ENCODE measurements at places on chromosomes 3 and 15. TPM values are rescaled to one million over a fixed set of nuclear protein-coding genes. Genes with fewer than 3 reads are reported as not detected.
A peak's percentile ranks its signal among the peaks of the same experiment; 100 is the strongest.

GRCh38 chr3:143770391-143770790, 77.9 kb downstream of the SLC9A9 start:
- H3K4me1 ChIP-seq = peaks cover 4% of the 10 kb centered on the region
- no peak for DNase-seq
- no peak overlapping the region for H3K4me3 ChIP-seq
- H3K36me3 ChIP-seq = no peaks in the 10 kb centered on the region
- H3K27me3 ChIP-seq = no peaks in the 10 kb centered on the region

GRCh38 chr3:10962481-10963036, 30.0 kb upstream of the SLC6A1 start:
- no peak for DNase-seq
- H3K27ac ChIP-seq = no peak overlapping the region
- H3K4me1 ChIP-seq = no peaks in the 10 kb centered on the region
- H3K4me3 ChIP-seq = no peak overlapping the region
- peaks cover 12% of the 10 kb centered on the region for H3K27me3 ChIP-seq
- H3K36me3 ChIP-seq = no peaks in the 10 kb centered on the region

- H3K27me3 ChIP-seq = no peaks in the 10 kb centered on the region
- H3K27ac ChIP-seq = no peak overlapping the region
- no peak overlapping the region for H3K4me3 ChIP-seq
- no peaks in the 10 kb centered on the region for H3K4me1 ChIP-seq
Observed at GRCh38 chr3:159711560-159712333, 276.9 kb upstream of the IL12A start.

GRCh38 chr3:110774496-110775265, 296.9 kb upstream of the NECTIN3 start:
- no peaks in the 10 kb centered on the region for H3K36me3 ChIP-seq
- H3K27ac ChIP-seq = no peak overlapping the region
- no peak for DNase-seq
- H3K27me3 ChIP-seq = no peaks in the 10 kb centered on the region
- H3K4me3 ChIP-seq = no peak overlapping the region

- no peaks in the 10 kb centered on the region for H3K36me3 ChIP-seq
- DNase-seq = peak; percentile 79
- H3K4me3 ChIP-seq = no peak overlapping the region
- no peaks in the 10 kb centered on the region for H3K27me3 ChIP-seq
Observed at GRCh38 chr3:144028798-144029411, 57.3 kb downstream of the DIPK2A start.

DNA sequence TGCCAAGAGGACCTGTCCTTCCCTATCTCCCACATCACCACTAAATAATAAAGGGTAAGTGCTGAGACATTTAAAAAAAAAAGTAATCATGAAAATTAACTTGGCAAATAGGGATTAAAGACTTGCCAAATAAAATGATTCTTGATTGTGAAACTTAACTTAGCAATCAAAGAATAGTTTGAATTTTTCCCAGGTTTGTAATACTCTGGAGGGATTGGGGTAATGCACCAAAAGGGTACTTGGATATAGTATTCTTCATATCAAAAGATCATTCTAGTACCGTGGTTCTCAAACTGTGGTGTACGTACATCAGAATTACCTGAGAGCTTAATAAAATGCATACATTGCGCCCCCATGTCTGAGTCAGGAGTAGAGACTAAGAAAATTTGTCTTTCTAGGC, 28.5 kb downstream of the CALML4 start:
- H3K36me3 ChIP-seq = peaks cover 51% of the 10 kb centered on the region
- no peak overlapping the region for H3K4me3 ChIP-seq
- DNase-seq = no peak
- H3K4me1 ChIP-seq = no peaks in the 10 kb centered on the region
- no peaks in the 10 kb centered on the region for H3K27me3 ChIP-seq

Gene DPPA2
- polyA plus RNA-seq = 0.12 TPM

DNA sequence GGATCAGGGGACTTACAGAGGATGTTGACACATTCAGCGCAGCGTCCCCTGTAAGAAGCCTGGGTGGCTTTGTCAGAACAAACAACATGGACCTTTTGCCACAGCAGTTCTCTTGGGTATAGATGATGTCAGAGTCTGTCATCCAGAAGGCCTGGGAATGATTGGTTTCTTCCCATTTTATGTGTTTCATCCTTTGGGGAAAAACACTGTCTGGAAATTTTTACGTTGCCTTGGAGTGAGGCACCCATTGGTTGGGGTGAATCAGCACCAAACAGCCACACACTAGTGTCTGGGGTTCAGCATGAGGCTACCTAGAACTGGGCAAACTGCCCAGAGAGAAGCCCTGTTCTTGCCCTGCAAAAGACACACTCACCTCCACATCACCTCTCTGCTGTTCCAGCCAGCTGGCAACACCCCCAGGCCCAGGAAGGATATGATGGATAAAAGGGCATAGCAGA, 123.0 kb downstream of the FAM43A start:
- H3K4me1 ChIP-seq = peaks cover 12% of the 10 kb centered on the region
- H3K27ac ChIP-seq = no peak overlapping the region
- no peak overlapping the region for H3K4me3 ChIP-seq
- H3K36me3 ChIP-seq = no peaks in the 10 kb centered on the region
- H3K27me3 ChIP-seq = no peaks in the 10 kb centered on the region

- no peaks in the 10 kb centered on the region for H3K27me3 ChIP-seq
- H3K4me3 ChIP-seq = peak overlapping the region; percentile 63
- no peak for DNase-seq
- no peaks in the 10 kb centered on the region for H3K36me3 ChIP-seq
- no peaks in the 10 kb centered on the region for H3K4me1 ChIP-seq
Observed at GRCh38 chr3:13480340-13481318, 523 bp downstream of the HDAC11 start.

Gene CFAP91
- 0.48 TPM for polyA plus RNA-seq

DNA sequence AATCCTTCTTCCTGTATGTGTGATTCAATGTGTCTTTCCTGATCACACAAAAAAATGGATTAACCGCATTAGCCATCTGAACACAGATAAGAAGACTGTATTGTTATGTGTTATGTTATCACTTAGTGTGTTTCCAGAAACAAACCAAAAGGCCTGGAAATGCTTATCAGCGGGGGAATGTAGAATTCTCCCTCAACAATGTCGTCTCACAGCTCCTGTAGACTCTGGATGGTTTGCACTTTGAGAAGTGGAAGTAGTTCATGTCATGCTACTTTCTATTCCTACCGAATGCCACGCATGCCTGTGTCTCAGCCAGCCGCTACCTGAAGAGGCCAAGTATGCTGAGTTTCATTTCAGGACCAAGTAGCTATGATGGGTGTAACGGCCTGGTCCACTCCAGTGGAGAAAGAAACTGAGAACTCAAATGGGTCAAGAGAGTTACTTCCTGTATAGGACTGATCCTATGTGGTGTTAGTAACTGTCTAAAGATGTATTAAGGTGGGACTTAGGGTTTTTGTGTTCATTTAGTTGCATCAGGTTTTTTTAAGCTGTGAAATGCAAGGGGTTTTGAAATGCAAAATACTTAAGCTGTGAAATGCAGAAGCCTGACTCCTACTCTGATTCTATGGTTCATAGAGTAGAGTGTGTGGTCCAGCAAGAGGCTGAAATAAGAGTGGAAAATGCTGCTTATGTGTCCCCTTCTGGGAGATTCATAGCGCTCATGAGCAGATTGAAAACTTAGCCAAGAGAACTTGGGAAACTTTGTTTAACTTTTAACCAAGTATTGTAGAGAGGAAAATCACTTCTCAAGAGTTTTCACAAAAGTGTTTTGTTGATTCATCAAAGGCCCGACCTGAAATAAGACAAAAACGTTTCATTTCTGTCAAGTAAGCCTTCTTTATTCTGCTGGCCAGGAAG, 118.5 kb upstream of the LMOD3 start:
- H3K4me1 ChIP-seq = no peaks in the 10 kb centered on the region
- H3K4me3 ChIP-seq = no peak overlapping the region
- no peaks in the 10 kb centered on the region for H3K27me3 ChIP-seq
- no peak overlapping the region for H3K27ac ChIP-seq

GRCh38 chr3:111762537-111762936, 96.5 kb upstream of the PHLDB2 start:
- no peak for DNase-seq
- H3K4me1 ChIP-seq = no peaks in the 10 kb centered on the region
- H3K27me3 ChIP-seq = no peaks in the 10 kb centered on the region
- H3K27ac ChIP-seq = no peak overlapping the region

GRCh38 chr3:148727231-148727630, 29.5 kb downstream of the AGTR1 start:
- H3K4me3 ChIP-seq = no peak overlapping the region
- H3K27me3 ChIP-seq = no peaks in the 10 kb centered on the region
- no peak overlapping the region for H3K27ac ChIP-seq

Gene TGM5
- not detected for polyA plus RNA-seq

- H3K27ac ChIP-seq = peak overlapping the region; percentile 88
- peak overlapping the region; percentile 100 for H3K4me3 ChIP-seq
- H3K36me3 ChIP-seq = peaks cover 13% of the 10 kb centered on the region
- no peaks in the 10 kb centered on the region for H3K27me3 ChIP-seq
- DNase-seq = peak; percentile 72
Observed at GRCh38 chr3:196431181-196432136, 768 bp downstream of the UBXN7 start.

DNA sequence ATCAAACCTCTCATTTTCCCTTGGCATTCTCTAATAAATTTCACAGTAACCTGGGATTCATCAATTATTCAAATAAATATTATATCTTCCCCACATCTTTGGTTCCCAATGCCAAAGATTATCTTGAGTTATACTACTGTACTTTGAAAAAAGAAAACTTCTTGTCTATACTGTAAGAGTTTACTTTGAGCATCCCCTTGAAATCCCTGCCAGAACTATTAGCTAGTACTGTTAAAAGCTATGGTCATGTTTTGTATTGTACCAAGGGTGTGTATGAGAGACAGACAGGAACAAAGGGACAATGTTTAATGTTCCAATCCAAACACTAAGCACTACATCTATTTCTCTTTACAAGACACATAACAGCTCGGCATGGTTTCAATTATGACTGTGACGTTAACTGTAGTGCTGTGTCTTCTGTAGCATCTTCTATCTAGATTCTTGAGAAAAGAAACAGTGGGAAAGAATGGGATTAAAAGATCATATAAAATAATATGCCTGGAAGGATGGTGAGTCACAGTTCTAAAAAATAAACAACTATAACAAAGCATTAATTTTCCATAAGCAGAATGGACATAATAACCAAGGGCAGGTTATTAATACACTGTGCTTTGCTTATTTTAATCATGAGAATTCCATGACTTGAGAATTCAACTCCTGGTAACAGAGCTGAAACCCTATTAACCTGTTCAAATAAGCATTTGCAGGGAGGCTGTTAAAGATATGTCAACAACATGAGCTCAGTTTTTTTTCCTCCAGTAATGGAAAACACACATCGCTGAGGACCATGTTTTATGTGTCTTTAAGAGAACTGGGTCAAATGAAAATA, 71.1 kb downstream of the ALDH1A2 start:
- no peaks in the 10 kb centered on the region for H3K36me3 ChIP-seq
- H3K4me3 ChIP-seq = no peak overlapping the region
- H3K4me1 ChIP-seq = no peaks in the 10 kb centered on the region
- no peak for DNase-seq

GRCh38 chr3:145952536-145952935, 208.4 kb downstream of the PLOD2 start:
- no peak overlapping the region for H3K27ac ChIP-seq
- H3K36me3 ChIP-seq = no peaks in the 10 kb centered on the region
- no peaks in the 10 kb centered on the region for H3K27me3 ChIP-seq
- no peaks in the 10 kb centered on the region for H3K4me1 ChIP-seq
- no peak for DNase-seq

DNA sequence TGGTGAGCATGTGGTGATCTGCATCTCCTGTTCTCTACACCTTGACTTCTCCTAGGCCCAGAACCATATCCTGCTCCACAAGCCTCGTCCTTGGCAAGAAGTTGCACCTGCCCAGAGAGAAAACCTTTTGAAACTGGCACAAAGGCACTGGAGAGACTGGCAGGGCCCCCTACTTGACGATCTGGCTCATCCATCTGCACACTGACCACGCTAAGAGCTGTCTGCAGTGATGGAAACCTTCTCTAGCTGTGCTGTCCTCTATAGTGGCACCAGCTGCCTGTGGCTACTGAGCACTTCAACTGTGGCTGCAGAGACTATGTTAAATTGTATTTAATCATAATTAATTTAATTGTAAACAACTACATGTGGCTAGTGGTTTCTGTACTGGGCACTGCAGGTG, 26.2 kb upstream of the SRP14 start:
- H3K4me3 ChIP-seq = no peak overlapping the region
- no peaks in the 10 kb centered on the region for H3K36me3 ChIP-seq
- no peak for DNase-seq

DNA sequence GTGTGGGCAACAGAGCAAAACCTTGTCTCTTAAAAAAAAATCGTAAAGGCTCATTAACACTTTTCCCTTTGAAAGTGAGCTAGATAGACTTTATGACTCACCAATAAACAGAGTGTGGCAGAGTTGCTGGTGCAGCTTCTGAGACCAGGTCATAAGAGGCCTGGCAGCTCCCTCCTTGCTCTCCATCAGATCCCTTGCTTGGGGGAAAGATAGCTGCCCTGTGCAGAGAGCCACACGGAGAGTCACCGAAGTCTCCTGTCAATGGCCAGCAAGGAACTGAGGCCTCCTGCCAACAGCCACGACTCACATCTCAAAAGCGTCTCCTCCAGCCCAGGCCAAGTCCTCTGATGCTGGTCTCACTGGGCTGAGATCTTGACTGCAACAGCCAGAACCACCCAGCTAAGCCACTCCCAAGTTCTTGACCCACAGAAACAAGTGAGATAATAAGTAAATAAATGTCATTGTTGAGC, 8.7 kb upstream of the GP9 start:
- no peak for DNase-seq
- H3K27me3 ChIP-seq = no peaks in the 10 kb centered on the region
- no peaks in the 10 kb centered on the region for H3K36me3 ChIP-seq
- no peak overlapping the region for H3K27ac ChIP-seq

DNA sequence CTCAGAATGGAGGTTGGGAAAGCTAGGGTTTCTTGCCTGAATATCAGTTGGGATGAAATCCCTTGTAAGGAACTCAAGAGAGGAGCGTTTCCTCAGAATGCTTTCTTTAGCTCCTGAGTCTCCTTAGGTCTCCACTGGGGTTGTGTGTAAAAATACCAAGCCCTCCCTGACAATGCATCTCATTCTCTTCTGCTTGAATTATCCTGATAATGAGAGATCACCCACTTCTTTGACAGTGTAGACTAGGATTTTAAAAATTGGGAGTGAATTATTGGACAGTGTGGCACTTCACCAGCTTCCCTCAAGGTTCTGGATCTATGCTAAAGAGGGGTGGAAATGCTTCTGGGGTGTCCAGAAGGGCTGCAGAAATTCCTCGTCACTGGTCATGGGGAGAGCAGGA, 41.8 kb upstream of the POLG start:
- peaks cover 88% of the 10 kb centered on the region for H3K27me3 ChIP-seq
- DNase-seq = no peak
- no peaks in the 10 kb centered on the region for H3K36me3 ChIP-seq
- peaks cover 35% of the 10 kb centered on the region for H3K4me1 ChIP-seq
- H3K27ac ChIP-seq = no peak overlapping the region

GRCh38 chr3:8237893-8238292, 263.7 kb upstream of the LMCD1 start:
- H3K36me3 ChIP-seq = no peaks in the 10 kb centered on the region
- no peaks in the 10 kb centered on the region for H3K27me3 ChIP-seq
- H3K4me1 ChIP-seq = no peaks in the 10 kb centered on the region
- no peak overlapping the region for H3K27ac ChIP-seq
- DNase-seq = no peak

Measured in B cell (primary cell).